ENCODE measurements at places on chromosomes 2 and 18.

- DNase-seq, result no peak
Observed at GRCh38 chr2:233833345-233833744, 21.0 kb downstream of the HJURP start.

- DNase-seq, result no peak
Observed at GRCh38 chr18:24734058-24734457, 273.6 kb downstream of the HRH4 start.

DNA sequence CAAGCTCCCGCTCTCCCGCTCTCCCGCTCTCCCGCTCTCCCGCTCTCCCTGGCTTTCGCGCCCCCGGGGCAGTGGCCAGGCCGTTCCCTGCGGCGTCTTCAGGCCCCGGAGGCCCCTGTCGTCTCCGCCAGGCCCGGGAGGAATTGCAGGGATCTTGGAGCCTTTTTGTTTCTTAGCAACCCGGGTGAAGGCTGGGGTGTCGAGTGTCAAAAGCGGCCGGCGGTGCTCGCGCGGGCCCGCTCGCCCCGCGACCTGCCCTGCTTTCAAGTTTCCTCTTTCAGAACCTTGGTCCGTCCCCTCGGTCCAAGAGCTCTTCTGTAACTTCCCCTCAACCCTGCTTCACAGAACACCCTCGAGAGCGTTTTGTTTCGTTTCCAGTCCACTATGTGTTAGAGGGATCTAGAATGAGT, 1.4 kb downstream of the RNF138 start:
- DNase-seq, result peak; percentile 27

- DNase-seq, result no peak
Observed at GRCh38 chr2:237557633-237558015, 8.8 kb upstream of the PRLH start.

DNA sequence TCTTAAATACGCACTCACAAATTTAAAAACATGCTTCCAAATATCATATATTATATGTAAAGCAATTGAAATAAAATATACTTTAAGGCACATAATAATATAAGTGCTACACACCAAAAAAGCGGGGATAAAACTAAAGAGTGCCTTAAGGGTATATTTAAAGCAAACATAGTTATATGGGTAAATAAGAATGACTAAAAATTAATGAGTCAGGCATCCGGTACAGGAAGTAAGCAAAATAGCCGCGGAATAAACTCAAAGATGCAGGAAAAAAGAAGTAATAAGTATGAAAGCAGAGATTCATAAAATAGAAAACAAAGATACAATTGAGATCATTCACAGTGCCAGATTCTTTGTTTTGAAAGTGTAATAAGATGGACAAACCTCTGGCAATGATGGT, 503.5 kb upstream of the SOX11 start:
- no peak for DNase-seq

DNA sequence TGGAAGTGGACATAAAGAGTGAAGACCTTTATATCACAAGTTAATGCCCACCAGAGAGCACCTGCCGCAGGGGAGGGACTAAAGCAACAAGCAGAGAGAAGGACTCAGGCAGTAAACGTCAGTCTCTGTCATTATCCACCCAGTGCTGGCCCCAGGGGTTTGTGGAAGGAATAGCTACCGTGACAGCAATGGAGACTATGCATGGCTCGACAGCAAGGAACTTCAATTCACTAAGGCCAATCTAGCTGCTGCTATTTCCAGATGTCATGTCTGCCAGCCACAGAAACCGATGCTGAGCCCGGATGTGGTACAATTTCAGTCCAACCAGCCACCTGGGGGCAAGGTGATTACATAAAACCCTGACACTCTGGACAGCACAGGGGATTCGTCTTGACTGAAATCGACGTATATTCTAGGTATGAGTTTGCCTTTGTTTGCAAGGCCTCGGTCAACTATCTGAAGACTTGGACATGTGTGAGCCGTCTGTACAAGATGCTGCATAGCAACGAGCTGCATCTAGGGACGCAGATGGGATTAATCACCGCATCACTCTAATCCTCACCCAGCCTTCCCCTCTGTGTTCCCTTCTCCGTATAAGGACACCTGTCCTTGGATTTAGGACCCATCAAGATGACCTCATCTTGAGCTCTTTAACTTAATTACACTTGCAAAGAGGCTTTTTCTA, 154.1 kb upstream of the SH3BP4 start:
- no peak for DNase-seq

DNA sequence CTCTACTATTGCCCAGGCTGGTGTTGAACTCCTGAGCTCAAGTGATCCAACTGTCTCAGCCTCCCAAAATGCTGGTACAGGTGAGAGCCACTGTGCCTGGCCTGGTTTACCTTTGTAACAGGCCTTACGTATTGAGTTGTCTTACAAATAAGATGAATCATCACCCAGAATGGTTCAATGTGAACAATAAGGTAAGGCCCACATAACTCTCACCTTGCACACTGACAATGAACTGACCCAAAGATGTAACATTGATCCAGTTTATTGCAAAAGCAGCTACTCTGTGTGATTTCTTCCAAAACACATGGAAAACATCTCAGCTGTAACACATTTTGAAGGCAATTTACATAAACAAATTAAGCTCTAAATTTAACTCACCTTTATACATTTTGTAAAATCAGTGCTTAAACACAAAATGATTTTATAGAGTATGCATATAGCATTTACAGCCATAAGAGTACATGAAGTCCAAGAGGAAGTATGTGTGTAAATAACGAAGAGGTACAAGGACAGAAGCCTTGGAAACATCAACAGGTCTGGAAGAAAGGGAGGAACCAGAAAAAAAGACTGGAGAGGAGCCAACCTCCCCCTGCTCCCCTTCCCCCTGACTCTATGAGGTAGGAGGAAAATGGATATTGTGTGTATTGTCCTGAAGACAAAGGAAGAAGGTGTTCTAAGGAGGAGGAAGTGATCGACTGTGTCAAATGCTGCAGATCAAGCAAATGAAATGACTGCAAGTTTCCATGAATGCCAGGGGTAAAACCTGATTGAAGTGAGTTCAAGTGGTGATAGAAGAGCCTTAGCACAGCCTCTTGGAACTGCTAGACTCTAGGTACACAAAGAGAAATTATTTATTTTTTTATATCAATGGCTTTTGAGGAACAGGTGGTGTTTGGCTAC, 5.6 kb upstream of the WDFY1 start:
- DNase-seq, result no peak

- DNase-seq, result no peak
Observed at GRCh38 chr2:113218283-113219091, 44.7 kb downstream of the PSD4 start.

- no peak for DNase-seq
Observed at GRCh38 chr2:174011796-174012195, 46.6 kb upstream of the SP3 start.

DNA sequence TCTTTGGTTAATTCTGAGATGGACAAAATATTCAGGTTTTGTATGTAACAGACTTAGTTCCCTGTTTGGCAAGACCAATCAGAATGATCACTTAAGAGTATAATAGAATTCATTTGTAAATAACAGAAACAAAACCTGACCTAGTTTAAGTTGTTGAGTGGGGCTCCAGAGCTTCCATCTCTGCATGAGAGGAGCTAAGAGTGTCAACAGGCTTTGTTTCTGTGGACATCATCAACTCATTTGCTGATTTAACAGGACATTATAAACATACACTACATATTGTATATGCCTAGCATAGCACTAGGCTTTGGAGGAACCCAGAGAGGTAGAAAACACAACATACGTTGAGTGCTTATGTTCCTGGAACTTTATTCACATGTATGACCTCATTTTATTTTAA, 75.3 kb upstream of the TRIB2 start:
- DNase-seq, result no peak

DNA sequence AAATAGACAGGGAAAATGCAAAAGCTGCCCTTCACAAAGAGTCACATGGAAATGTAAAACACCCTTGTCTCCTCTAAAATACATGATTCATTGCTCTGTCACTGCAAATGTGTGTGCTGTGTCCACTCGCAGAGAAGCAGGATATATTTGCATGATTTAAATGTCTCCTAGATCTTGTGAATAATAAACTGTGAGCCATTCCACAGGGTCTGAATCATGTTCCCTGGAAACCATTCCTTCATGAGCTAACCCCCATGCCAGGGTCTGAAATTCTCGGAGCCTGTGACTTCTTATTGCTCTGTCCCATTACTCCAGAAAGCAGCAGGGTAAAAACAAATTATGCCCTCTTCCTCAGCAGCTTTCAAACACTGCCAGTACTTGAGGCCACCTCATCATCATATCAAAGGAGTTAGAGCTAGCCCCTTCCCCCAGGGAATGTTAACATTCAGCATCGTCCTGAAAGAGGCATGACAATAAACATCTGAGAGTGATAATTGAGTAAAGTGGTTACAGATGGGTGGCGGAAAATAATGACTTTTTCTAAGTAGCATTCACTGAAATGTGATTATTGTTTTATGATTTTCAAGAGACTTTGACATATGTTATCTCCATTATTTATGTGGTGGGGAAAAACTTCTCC, 11.7 kb upstream of the CNGA3 start:
- no peak for DNase-seq

- DNase-seq, result no peak
Observed at GRCh38 chr2:239866350-239866749, 158.8 kb downstream of the NDUFA10 start.

GRCh38 chr2:24315669-24316068, 44.7 kb downstream of the ITSN2 start:
- DNase-seq, result no peak

DNA sequence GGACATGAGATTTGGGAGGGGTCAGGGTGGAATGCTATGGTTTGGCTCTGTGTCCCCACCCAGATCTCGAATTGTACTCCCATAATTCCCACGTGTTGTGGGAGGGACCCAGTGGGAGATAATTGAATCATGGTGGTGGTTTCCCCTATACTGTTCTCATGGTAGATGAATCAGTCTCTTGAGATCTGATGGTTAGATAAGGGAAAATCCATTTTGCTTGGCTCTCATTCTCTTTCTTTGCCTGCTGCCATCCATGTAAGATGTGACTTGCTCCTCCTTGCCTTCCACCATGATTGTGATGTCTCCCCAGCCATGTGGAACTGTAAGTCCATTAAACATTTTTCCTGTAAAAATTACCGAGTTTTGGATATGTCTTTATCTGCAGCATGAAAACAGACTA, 80.9 kb upstream of the GALNT5 start:
- no peak for DNase-seq

- DNase-seq, result no peak
Observed at GRCh38 chr18:41231681-41232080, 723.4 kb upstream of the PIK3C3 start.

Data from stimulated activated CD4-positive, alpha-beta T cell treated with anti-CD3 and anti-CD28 coated beads, Interleukin-4, amount 100 ng/mL, for 1 hour (primary cell).